ENCODE measurements at places on chromosomes 4 and X. TPM values are rescaled to one million over a fixed set of nuclear protein-coding genes. Genes with fewer than 3 reads are reported as not detected.

Gene RGN
- total RNA-seq: 0.15 TPM

- no peak for DNase-seq
Measured at GRCh38 chrX:110188701-110189558, 129.0 kb downstream of the AMMECR1 start.

Gene PAGE1
- not detected for total RNA-seq

GRCh38 chrX:150018931-150019361 lies 80.7 kb upstream of the EOLA2 start:
- no peak for DNase-seq

Gene PASD1
- not detected for total RNA-seq

Gene ACTRT1
- not detected for total RNA-seq

Gene TMEM150C
- not detected for total RNA-seq

DNA sequence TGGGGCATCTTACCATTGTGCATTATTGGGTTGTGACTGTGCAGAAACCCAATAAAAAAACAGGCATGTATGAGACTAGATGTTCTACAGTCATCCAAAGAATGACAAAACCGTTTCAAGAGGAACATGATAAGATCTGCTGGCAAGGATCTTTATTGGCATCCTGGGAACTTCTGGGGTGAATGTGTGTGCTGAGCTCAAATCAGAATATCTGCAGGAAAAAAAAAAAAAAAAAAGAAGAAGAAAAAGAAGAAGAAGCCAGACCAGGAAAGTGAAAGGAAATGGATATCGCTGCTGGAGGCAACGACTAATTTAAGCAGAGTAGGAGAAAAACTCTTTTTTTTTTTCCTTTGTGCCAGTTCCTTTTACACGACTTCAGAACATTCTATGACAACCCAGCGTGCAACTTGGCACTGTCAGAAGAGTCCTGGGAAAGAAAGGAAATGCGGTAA lies 484.2 kb upstream of the BOD1L1 start:
- DNase-seq: no peak

Gene IL3RA
- 0.76 TPM for total RNA-seq

- DNase-seq: no peak
Measured at GRCh38 chr4:188299161-188299560, 159.9 kb downstream of the TRIML1 start.

- DNase-seq: no peak
Measured at GRCh38 chr4:185810746-185811508, 1.1 kb downstream of the SORBS2 start.

Gene RASSF6
- not detected for total RNA-seq

DNA sequence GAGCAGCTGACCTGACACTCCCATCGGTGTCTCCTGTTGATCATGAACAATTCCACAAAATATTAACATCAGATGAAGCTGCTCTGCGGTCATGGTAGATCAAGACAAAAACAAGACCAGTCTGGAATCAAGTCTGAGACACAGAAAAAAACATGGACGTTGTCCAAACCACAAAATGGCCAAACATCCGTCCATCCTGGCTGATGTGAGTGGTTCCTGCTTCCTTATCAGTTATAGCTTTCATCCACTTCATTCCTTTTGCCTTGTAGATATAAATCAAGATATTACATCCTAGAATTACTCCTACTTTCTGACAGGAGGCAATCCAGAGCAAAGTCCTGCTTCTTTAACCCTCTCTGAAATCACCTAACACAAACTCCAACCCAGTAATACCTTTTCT lies 28.8 kb upstream of the PCSK1N start:
- DNase-seq: no peak

DNA sequence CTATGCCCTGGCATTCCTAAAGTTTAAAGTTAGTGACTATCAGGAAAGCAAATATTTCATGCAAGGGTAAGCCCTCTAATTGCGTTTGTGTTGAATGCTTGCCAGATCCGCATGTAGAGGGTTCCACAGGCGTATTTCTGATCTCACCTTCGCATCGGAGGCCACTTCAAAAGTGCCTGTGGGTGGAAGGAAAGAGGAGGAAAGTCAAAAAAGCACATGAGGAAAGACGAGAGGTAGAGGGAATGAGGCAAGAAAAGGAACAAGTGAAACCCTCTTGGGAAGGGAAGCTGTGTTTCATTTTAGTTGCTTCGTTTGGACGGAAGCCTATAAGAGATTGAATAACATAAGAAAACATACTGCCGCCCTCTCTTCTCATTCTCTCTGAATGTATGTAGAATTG lies 628.8 kb downstream of the SPRY1 start:
- no peak for DNase-seq

- DNase-seq: no peak
Measured at GRCh38 chr4:57430726-57431125, 320.5 kb upstream of the IGFBP7 start.

DNA sequence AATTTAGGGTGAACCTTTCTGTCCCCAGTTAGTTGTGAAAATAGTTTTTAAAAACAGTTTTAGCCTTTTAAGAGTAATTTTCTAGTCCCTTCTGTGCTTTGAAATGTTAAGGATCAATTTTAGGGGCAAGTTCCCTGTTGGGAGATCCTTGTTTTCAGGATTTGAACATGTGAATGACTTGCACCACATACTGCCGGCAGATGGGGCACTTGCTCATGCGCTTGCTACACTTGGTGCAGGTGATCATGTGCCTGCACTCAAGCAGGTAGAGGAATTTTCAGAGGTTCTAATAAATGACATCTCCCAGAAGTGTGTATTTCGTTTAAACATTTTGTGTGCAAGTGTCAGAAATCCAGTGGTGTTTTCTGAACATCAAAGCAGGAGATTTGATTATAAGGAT lies 195.9 kb downstream of the CHM start:
- DNase-seq: no peak

Gene GPR82
- 0.25 TPM for total RNA-seq

GRCh38 chrX:121028419-121028818 lies 19.0 kb upstream of the GLUD2 start:
- DNase-seq: no peak

Gene SGMS2
- 0.08 TPM for total RNA-seq

DNA sequence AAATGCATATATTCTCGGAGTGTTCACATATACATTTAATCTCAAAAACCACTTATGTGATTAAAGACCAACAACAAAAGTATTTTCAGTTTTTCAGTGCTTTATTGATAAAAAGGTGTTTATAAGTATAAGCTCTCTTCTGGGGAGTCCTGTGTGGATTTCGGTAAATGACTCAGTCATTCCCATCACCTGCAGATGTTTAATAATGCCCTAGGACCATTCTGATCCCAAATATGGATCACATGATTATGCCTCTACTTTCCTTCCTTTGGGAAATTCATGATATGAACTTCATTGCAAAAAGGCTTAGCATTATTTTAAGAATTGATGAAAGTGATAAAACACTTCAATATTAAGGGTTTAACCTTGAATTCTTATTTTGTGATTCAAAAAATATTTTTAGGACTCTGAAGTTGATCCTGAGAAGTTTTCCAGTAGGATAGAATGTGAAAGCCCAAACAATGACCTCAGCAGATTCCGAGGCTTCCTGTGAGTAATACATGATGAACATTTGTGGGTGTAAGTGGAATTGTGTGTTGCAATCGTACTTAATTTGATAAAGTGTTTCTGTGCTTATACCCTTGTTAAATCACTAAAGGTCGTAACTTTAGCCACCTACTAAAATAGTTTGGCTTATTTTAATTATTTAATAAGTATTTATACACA lies 40.2 kb downstream of the ATP10D start:
- no peak for DNase-seq

GRCh38 chrX:2894885-2895292 lies 34.2 kb downstream of the ARSD start:
- no peak for DNase-seq

- DNase-seq: no peak
Measured at GRCh38 chrX:31499109-31499508, 427.3 kb upstream of the FTHL17 start.

DNA sequence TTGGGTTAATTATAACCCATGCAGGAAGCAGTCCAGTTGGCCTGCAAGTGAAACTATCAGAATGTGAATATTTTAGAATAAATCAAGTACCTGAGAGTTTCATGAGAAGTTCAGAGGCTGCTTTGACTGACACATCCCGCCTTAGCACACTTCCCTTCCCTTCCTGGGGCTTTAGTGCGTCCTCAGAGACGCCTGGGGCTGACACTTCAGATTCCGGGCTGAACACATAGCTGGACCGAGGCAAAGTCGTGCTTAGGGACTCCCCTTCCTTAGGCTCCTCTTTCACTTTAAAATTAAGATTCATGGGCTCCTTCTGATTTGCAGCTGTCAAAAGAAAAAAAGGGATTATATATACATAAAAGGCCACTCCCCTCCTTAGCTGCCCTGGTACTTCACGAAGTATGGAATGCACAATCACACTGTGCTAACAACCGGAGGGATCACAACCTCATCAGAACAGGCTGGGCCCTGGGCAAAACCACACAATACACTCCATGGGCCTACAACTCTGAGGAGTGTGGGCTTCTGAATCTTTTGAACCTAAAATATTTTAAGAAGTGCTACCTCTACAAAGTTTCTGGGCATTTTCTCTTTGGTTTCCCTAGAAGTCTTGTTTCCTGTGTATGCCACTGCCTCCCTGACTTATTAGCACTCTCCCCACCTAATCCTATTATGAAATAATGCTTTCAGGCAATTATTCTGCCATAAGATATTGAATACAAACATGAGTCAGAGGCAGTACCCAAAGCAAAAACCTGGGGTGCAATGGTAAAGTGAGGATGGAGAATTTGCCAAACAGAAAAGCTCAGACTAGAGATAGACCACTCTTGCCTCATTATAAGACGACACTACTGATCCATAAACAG lies 68.2 kb downstream of the ZNF827 start:
- no peak for DNase-seq
